ENCODE measurements at places on chromosomes 3 and 15.

DNA sequence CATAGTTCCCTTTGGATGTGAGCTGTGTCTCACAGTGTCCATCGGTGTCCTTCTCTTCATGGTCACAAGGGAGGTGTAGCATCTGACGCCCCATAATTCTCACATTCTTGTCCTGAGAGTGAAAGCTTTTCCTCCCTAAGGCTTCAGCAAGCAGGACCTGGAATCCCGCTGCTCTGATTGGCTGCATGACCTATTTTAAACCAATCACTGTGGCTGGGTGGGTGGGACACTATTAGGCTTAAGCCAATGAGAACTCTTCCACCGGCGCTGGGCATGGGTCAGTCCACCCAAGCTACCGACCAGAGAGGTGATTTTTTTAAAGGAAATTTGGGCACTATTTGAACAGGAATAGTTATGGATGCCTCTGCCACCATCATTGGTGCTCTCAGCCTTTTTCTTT is 385.9 kb downstream of the MFSD1 start:
- no peak for DNase-seq

DNA sequence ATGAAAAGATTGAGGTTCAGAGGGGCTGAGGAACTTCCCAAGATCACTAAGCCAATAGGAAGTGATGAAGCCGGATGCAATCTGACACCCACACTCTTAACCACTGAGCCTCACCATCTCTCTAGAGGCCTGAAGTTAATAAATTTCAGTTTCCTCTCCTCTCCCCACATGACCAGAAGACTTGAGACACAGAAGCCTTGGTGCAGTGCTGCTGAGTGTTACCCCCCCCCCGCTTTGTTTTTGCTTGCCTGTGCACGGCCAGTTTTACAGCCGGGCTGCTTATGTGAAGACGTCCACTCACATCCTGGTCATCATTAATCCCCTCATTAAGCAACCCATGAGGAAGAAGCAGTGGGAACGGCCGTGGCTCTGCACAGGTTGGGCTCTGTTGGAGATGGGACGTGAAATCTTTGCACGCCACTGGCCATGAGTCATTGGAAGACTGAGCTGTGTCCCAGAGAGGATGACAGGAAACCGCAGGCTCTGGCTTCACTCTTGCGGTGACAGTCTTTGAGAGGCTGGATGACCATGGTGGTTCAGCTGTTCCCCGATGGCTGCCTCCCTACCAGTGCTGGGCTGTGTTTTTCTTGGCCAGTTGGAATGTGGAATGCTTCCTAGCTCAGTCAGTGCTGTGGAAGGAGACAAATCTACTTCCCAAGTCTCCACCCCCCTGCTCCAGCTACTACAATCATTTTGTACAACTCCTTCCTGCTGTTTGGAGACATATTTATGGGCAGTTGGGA is 232.6 kb upstream of the LRTM1 start:
- DNase-seq = peak; percentile 66

DNA sequence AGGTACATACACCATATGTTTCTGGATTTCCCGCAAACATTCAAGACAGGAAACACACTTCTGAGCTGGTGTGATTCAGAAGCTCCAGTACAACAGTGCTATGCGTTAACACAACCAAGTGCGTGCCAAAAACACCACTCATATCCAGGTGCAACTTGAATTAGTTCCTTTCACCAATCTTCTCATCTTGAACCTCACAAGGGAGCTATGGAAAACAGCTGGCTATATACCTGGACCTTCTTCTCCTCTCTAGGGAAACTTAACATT is 31.3 kb downstream of the SUSD5 start:
- DNase-seq = no peak

GRCh38 chr15:81859737-81860516 is 185.9 kb downstream of the MEX3B start:
- DNase-seq = no peak

DNA sequence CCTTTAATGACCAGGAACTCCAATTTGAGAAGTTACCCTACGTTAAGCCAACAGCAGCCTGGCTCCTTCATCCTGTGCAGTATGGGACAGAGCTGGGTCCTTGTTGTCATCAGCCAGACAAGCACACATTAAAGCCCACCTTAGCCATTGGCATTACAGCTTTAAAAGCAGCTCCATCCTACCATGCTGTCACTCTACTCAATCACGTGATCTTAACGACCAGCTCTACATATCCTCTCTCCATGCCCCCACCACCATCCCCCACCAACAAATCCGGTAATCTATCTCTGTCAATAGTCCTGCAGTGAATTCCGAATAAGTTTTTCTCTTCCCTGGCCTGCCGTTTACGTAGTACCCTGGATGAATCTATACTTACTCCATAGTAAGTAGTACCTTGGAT is 82.9 kb upstream of the DGKG start:
- no peak for DNase-seq

GRCh38 chr15:39786447-39787056 is 3.9 kb upstream of the FSIP1 start:
- peak; percentile 50 for DNase-seq

- no peak for DNase-seq
These were observed 1.0 kb upstream of the MAP3K13 start for GRCh38 chr3:185361920-185362319.
